ENCODE measurements at places on chromosomes 2 and 18.

GRCh38 chr18:8106603-8107002 lies 502.6 kb upstream of the RAB12 start:
- no peak for DNase-seq

DNA sequence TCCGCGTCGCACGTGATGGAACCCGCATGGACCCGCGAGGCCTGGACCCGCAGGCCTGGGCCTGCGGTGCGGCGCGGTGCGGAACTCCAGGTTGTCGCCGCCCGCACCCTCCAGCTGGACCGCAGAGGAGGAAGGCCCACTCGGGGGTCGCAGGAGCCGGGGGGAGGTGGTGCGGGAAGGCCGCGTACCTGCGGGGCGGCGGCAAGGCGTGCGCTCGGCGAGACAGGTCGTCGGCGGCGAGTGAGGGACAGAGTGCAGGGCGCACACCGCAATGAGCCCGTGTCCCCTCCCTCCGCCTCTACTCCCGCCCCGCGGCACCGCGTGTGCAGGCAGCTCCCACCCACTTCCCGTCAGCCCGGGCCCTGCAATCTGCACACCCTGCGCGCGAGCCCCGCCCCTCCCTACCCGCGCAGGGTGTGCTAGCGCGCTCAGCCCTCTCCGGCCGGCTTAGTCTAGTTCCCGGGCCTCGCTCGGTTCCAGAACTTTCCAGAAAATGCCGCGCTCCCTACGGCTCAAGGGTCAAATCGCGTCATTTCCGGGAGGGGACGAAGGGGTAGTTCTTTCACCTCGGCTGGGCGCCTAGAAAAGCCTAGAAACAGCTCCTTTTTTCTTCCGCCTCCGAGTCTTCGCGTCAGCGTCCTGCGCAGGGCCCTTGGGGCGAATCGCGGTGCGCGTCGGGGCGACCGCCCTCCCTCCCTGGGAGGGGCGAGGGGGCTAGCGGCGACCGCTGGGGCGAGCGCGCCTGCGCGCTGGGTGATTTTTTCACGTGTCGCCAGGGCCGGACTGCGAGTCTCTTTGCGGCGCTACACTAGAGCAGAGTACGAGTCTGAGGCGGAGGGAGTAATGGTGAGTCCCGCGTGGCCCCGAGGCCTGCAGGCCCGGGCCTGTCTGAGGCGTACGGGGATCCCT lies at the start of the genes HSPD1 and HSPE1:
Gene HSPD1, minus strand, starts transcription at position 247 of the 909 bp plus-strand sequence. CDS start 992 bp downstream, outside the sequence.
Gene HSPE1, plus strand, starts transcription at position 786 of the 909 bp plus-strand sequence. Its CDS starts 58 bp downstream, at position 844.
- peak; percentile 98 for DNase-seq

DNA sequence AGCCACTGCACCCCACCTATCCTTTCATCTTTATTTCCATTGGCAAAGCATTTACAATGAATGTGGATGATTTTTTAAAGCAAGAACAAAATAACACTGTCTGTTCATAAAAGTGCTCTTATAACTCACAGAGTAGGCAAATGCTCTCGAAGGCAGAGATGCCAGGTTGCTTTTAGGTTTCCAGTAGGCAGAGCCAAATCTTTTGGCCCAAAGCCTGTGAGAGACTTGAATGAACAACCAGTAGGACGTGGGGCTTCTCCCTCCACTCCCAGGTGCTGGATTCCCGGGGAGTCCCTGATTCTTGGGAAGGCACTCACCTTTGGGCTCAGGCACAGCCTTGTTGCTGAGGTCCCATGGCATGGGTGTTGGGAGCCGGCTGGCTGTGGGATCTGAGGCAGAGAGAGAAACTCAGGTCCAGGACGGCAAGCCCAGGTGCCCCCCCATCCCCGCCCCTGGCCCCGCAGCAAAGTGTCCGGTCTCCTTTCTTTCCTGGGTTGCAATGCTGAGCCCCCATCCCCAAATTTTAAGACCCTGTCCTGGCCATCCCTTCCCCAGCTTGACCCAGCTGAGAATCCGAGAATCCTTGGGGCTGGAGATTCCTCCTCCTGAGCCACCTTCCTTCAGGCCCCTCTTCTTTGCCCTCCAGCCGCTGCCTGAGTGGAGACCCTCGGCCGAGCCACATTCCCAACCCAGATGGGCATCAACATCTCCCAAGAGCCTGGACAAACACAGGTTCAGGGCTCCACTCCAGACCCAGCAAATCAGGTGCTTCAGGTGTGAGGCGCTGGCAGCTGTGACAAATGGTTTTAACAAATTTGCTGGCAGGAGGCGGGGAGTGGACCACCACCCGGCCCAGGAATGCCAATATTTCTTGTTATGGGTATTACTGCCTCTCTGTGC lies 5.8 kb downstream of the NEURL3 start:
- no peak for DNase-seq

GRCh38 chr18:58228762-58229161 lies 184.7 kb downstream of the NEDD4L start:
- DNase-seq: no peak

- no peak for DNase-seq
These were observed 15.9 kb upstream of the TRIM43 start for GRCh38 chr2:95575857-95576256.

- no peak for DNase-seq
These were observed 55.4 kb downstream of the COL5A2 start for GRCh38 chr2:189124175-189124574.

- no peak for DNase-seq
These were observed 38.4 kb upstream of the RNF149 start for GRCh38 chr2:101346909-101347308.

DNA sequence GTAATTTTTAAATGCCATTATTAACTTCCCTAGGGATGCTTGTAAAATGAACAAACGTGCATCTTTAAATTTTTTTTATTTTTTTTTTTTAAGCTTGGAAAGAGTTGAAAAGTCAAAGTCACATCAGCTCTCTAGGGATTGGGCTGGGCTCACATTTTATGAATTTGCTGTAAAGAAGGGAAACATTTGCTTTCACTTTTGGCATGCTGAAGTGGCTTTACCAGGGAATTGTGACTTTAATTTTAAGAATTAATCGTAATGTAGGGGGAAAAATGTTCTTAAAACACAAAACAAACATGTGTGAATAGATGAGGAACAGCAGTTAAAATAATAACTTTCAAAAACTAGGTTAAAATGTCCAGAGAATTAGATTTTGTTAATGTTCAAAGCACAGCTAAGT lies 123.0 kb downstream of the AGAP1 start:
- no peak for DNase-seq

DNA sequence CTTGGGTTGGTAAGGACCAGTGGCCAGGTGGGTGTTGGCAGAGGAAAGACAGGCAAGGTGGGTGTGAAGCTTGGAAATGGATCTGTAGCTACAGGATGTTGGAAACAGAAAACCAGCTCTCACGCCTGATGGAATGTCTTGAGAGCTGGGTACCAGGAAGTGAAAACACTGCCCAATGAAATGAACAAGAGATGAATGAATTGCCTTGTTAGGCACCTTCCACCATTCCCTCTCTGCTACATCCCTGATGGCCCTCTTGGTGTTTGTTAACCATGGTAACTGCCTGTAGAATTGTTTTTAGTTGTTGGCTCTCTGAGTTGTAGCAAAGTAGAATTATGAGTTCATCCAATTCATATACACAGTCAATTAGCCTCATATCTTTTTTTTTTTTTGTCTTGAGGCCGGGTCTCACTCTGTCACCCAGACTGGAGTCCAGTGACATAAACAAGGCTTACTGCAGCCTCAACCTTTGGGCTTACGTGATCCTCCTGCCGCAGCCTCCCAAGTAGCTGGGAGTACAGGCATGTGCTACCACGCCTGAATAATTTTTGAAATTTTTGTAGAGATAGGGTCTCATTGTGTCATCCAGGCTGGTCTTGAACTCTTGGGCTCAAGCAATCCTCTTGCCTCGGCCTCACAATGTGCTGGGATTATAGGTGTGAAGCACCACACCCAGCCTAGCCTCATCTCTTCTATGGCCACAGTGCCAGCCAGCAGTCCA lies 9.5 kb downstream of the KCMF1 start:
- no peak for DNase-seq

- DNase-seq: no peak
These were observed 23.4 kb downstream of the MGAT5 start for GRCh38 chr2:134277223-134277622.

DNA sequence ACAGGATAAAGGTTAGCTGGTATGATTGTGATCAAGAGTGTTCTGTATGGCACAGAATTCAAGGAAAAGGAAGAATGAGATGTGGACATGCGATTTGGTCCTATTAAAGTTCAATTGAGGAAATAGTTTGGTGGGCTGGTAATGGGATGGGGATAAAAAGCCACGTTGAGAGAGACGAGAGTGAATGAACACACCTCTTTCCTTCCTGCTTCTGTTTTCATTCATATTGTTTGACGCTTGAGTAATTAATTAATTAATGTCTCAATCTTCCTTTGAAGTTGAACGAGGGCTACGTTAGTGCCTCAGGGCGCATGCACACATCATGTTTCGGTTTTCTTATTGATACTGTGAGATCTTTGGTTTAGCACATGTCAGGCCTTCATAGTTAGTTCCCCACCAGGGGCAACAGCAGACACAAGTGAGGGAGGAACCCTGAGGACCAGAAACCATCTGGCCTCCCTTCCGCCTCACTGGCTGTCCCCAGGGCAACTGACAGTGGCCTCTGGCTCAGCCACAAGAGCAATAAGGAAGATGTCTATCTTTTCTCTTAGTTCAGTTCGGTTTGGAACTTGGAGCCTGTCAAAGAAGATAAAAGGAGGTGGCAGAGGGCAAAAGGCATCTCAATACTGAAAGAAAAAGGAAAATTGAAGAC lies 116.0 kb downstream of the LIPG start:
- no peak for DNase-seq

DNA sequence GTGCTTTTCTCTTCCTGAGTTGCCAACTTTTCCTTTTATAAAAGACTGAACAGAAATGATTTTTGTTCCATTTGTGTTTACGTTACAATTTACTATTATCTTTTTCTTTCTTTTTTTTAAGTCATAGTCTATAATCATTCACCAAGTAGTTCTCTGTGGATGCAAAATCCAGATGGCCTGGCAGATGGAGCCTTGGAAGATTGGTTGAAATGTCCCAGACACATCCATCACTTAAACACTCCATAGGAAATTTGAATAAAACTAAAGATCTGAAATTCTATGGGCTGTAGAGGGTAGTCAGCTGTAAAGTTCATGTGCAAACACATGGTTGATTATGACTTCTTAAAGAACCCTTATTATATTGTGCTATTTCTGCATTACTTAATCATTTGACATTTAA lies 164.8 kb upstream of the DOCK10 start:
- no peak for DNase-seq

- no peak for DNase-seq
These were observed 25.5 kb downstream of the EPB41L3 start for GRCh38 chr18:5518179-5518770.

DNA sequence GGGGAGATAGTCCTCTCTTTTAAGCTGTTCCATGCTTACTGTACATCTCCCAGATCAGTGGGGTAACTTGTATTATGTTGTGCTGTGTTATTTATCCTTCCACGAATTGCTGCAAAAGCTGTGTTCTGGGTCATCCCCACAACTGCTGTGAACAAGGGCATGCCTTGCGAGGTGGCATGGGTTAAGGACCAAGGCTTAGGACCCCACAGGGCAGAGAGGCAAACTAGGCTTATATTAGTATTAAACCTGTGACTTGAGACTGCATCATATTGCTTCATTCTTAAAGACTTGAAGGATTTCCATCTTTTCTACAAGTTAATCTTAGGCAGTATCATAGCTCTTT lies 19.9 kb downstream of the RND3 start:
- DNase-seq: no peak

DNA sequence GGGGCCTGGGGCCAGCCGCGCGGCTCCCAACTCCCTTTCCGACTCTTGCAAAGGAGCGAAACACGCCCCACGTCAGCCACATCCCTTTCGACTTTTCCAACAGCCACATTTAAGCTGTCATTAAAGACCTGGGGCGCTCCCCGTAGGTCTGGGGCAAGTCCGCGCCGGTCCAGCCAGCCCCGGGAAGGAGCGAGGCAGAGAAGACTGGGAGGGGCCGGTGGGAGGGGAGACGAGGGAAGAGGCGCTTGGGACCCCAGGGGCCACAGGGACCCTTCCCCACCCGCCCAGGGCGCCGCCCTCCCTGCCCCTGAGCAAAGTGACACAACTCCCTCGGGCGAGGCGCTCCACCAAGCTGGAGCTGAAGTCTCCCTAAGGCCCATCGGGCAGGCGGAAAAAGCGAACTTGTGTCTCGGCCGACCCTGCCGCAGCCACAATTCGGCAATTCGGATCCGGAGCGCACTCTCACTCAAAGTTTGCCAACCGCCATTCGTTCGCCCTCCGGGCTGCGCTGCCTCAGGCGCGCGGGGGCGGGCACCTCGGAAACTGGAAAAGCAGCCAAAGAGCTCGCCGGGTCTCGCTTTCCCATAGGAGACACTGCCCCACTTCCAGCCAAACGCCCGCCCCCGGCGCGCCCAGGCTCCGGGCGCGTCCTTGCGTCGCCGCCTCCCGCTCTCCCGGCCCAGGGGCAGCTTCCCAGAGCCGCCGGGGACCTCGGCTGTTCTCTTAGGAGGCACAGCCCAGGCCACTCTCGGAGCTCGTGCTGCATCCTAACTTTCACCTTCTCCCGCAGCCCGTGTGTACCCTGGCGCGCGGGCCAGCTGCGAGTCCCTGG lies 1.1 kb upstream of the KCTD1 start:
- DNase-seq: no peak

GRCh38 chr2:72673279-72673678 lies 152.6 kb downstream of the EXOC6B start:
- no peak for DNase-seq

DNA sequence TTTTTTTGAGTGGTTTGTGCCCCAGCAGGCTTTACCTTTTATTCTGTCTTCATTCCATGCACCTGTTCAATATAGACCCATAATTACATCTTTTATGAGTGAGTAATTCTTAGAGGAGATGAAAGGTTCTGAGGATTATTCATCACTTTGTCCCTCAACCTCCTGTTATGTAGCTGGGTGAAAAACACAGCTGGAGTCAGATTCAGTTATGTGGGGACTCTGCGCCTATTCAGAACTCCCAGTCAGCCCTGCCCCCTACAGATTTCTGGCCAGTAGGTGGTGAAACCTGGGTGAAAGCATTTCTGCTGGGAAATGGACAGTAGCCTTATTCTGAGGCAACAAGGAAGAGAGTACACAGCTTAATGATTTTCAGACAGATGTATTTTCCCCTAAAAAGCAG lies 107.8 kb downstream of the MGAT5 start:
- DNase-seq: no peak

- DNase-seq: no peak
These were observed 75.9 kb downstream of the SH3BP4 start for GRCh38 chr2:235027558-235028214.

GRCh38 chr18:36064027-36064808 lies 3.1 kb downstream of the RPRD1A start:
- no peak for DNase-seq

Data from stimulated activated CD4-positive, alpha-beta T cell treated with anti-CD3 and anti-CD28 coated beads, Interleukin-12 subunit alpha, Interleukin-12 subunit beta, amount 100 ng/mL, for 4 hours (primary cell).